ENCODE measurements at places on chromosomes 11 and 22.

GRCh38 chr11:116171271-116172140 is 601.3 kb downstream of the BUD13 start:
- DNase-seq: no peak

DNA sequence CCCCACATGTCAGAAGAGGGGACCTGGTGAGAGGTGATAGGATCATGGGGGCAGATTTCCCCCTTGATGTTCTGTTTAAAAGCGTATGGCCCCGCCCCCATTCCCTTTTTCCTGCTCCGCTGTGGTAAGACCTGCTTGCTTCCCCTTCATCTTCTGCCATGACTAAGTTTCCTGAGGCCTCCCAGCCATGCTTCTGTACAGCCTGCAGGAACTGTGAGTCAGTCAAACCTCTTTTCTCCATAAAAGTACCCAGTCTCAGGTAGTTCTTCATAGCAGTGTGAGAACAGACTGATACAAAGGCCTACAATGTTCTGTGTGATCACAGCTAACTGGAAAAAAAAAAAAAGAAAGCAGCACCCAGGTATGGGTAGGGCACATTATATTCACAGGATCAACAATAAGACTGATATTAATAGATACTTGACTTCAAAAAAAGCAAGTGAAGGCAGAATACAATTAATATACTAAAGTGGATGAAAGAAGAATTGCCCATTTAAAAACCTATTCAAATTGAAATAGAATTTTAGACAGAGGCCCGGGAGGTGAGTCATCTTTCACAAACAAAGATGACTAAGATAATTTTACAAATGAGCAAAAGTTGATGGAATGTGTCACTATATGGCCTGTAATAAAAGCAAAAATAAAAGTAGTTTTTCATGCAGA is 1.7 kb upstream of the OR52K1 start:
- DNase-seq: no peak

GRCh38 chr11:2480874-2481220 is 36.0 kb downstream of the KCNQ1 start:
- DNase-seq: no peak

DNA sequence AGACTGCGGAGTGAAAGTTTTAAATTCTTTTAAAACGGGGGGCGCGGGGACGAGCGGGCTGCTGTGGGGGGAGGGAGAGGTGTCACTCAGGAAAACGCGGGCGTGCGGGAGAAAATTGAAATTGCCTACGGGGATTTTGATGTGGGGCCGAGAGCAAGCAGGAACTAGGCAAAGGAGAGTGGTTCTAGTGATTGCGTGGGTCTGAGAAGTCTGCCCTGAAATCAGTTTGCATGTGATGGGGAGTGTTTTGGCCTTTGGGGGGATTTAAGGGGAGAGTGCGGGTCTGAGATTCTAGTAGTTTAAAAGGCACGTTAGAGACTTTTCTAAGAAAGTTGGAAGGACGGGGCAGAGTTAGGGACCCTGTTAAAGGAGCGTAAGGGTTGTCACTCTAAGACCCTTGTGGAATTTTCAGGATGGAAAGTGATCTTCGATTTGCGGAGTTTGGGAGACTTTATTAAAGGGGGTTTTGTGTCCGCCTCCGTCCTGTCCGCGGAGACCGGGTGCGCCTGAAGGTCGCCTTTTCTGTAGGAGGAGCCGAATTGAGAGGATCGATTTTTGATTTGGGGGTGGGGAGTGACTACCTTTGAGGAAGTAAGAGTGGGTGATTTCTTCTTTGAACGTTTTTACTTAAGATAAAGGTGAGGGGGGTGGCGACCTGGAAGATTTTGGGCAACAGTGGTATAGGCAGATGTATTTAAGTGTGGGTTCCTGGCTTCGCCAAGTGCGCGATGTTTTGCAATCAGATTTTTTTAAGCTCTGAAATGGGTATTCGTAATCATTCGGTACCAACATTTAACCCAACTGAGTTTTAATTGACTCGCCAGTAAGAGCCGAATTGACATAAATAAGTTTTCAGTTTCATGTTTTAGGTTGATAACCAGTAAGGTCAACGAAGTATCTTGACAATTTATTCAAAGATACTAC is 1.1 kb downstream of the EED start:
- DNase-seq: no peak

- no peak for DNase-seq
Measured at GRCh38 chr11:21142007-21142406, 472.6 kb downstream of the NELL1 start.

DNA sequence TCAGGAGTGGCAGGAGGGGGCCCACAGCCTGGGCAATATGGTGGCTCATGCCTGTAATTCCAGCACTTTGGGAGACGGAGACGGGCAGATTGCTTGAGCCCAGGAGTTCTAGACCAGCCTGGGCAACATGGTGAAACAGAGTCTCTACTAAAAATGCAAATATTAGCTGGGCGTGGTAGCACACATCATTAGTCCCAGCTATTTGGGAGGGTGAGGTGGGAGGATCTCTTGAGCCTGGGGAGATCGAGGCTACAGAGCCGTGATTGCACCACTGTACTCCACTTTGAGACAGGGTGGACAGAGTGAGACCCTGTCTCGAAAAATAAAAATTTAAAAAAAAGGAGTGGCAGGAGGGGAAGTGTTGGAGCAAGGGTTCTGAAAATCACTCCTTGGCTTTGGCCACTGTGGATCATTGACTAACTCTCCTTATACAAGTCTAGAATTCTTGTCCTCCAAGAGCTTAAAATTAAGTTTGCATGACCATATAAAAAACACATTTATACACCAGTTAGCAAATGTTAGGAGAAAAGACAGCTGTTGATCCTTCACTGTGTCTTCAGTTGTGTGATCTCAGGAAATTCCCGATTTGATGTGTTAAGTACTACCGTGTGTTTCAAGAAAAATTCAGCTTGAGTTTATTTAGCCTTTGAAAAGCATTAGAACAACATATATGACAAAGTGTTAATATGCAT is 2.3 kb upstream of the WEE1 start:
- DNase-seq: no peak

GRCh38 chr11:1862588-1863351 is 9.9 kb downstream of the LSP1 start:
- no peak for DNase-seq

GRCh38 chr11:17794981-17795380 is 60.4 kb downstream of the KCNC1 start:
- DNase-seq: no peak

- DNase-seq: no peak
Measured at GRCh38 chr22:45831394-45831793, 145.6 kb downstream of the WNT7B start.

- DNase-seq: no peak
Measured at GRCh38 chr11:124762105-124762623, at the start of gene ESAM. Gene ESAM, minus strand, starts transcription at chr11:124762290. Its CDS starts 136 bp downstream, at chr11:124762154.

GRCh38 chr11:15705891-15706290 is 591.2 kb downstream of the INSC start:
- no peak for DNase-seq

- no peak for DNase-seq
Measured at GRCh38 chr22:35140879-35141745, 75.2 kb downstream of the ISX start.
